SK-N-SH (cell line): ENCODE measurements at places on chromosomes 4 and X. TPM values are rescaled to one million over a fixed set of nuclear protein-coding genes. Genes with fewer than 3 reads are reported as not detected.

DNA sequence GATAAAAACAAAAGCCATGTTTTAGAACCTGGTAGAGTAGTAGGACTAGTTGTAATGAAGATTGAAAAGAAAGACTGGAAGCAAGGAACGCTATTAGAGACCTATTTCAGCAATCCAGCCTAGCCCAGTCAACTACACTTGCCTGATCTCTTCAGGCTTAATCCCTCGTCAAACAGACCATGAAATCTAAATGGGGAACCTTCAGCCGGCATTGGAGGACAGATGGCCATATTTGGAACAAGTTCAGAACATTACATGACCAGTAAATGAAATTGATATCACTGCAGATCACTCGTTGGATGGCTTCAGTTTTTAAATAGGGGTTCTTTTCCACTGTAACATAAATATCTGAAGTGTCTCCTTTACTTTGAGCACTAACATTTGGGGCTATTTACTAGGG is 84.8 kb upstream of the WDR44 start:
- no peak overlapping the region for H3K27ac ChIP-seq
- H3K27me3 ChIP-seq, result no peaks in the 10 kb centered on the region
- H3K4me1 ChIP-seq, result no peaks in the 10 kb centered on the region
- no peaks in the 10 kb centered on the region for H3K36me3 ChIP-seq
- H3K4me3 ChIP-seq, result no peak overlapping the region

- H3K36me3 ChIP-seq, result peaks cover 48% of the 10 kb centered on the region
- no peaks in the 10 kb centered on the region for H3K4me1 ChIP-seq
- no peak overlapping the region for H3K4me3 ChIP-seq
Observed at GRCh38 chr4:146191766-146192458, 16.4 kb downstream of the LSM6 start.

- no peak for DNase-seq
- no peaks in the 10 kb centered on the region for H3K4me1 ChIP-seq
- no peak overlapping the region for H3K4me3 ChIP-seq
- 0 out of 2 replicates have a peak, but pooled peaks cover 2% of the 10 kb centered on the region for H3K36me3 ChIP-seq
- no peaks in the 10 kb centered on the region for H3K27me3 ChIP-seq
Observed at GRCh38 chr4:128009428-128009827, 44.2 kb downstream of the ABHD18 start.

- DNase-seq, result peak; percentile 6
- H3K36me3 ChIP-seq, result no peaks in the 10 kb centered on the region
- H3K27ac ChIP-seq, result peak overlapping the region; percentile 89
- H3K4me3 ChIP-seq, result no peak overlapping the region
- no peaks in the 10 kb centered on the region for H3K27me3 ChIP-seq
- H3K4me1 ChIP-seq, result no peaks in the 10 kb centered on the region
Observed at GRCh38 chr4:42676066-42676951, 19.4 kb upstream of the ATP8A1 start.

GRCh38 chrX:15167826-15168225 is 102.1 kb downstream of the ASB9 start:
- no peak overlapping the region for H3K27ac ChIP-seq
- H3K4me1 ChIP-seq, result no peaks in the 10 kb centered on the region
- DNase-seq, result peak; percentile 19
- H3K27me3 ChIP-seq, result no peaks in the 10 kb centered on the region
- no peak overlapping the region for H3K4me3 ChIP-seq

DNA sequence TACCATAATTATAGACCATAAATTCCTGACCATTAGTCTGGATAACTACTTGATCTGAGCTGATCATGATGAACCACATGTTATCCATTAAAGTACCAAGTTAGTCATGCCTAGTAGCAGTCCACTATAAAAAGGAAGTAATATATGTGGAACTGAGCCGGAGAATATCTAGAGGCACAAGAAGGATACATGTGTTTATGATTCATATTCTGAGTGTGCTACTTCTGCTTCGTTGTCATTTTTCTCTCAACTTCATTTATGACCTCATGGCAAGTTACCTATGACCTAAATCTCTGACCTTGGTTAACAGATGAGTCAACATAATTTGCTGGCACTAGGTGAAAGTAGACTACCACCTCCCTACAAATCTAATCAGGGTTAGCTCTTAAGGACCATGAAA is 56.5 kb upstream of the ANKRD17 start:
- H3K27me3 ChIP-seq, result no peaks in the 10 kb centered on the region
- H3K4me3 ChIP-seq, result no peak overlapping the region
- no peak overlapping the region for H3K27ac ChIP-seq
- no peak for DNase-seq

- no peak overlapping the region for H3K4me3 ChIP-seq
- DNase-seq, result no peak
- H3K36me3 ChIP-seq, result no peaks in the 10 kb centered on the region
- no peaks in the 10 kb centered on the region for H3K27me3 ChIP-seq
- H3K27ac ChIP-seq, result no peak overlapping the region
Observed at GRCh38 chr4:6753891-6754290, 28.6 kb upstream of the KIAA0232 start.

- no peak overlapping the region for H3K27ac ChIP-seq
- no peaks in the 10 kb centered on the region for H3K4me1 ChIP-seq
- H3K4me3 ChIP-seq, result no peak overlapping the region
- no peak for DNase-seq
- peaks cover 35% of the 10 kb centered on the region; the same call in 1 of the 2 replicates for H3K36me3 ChIP-seq
Observed at GRCh38 chrX:48934581-48935300, 15.9 kb upstream of the PIM2 start.

UNC5C gene
- polyA plus RNA-seq, result 3.3 and 5.4 TPM in 2 replicates
